ENCODE measurements at places on chromosomes 16 and 17.

DNA sequence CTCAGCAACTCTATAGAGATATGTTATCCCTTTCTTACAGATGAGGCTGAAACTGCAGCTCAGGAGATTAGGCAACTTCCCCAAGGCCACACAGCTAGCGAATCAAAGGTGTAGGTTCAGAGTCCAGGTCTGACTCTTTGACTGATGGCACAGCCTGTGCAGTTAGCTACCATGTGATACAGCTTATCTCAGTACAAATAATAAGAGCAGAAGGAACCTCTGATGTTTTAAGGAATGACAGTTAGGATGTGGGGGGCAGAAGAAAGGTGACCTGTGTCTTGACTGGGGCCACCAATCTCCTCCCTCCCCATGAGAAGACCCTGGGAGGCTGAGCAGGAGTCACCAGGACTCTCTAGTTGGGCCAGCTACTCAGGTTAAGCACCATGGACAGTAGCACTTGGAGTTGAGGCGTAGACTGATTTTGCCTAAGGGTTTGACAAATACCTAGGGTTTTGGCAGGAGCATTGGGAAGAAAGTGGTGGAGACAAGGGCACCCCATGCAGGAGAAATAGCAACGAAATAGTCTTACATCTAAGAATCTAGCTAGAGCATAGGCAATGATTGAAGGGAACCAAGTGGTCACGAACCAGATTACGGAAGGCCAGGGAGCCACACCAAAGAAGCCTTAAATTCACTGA, 22.8 kb upstream of the ACSM2B start:
- DNase-seq = no peak

DNA sequence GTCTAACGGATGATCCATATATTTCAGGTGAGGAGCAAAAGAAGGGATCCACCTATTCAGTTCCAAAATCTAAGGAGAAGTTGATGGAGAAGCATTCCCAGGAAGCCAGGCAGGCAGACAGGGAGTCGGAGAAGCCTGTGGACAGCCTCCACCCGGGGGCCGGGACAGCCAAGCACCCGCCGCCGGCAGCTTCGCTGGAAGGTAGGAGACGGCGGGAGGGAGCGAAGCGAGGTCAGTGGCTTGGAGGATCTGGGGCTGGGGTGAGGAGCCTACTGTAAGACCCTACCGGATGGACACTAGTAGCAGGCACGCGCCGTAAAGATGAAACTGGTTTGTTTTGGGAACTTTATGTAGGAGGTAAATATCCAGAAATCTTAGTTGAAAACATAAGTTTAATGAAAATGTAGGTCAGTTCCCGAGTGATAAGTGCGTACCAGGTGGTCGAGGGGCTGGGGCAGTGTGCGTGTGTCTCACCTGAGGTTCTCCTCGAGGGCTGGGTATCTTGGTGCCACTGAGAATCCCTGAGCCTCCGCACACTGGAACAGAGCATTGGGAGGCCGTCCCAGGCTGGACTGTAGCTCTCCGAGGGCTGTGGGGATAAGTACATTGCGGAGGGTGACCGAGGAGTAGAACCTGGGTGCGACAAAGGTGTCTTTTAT, 714 bp downstream of the SPATA33 start:
- no peak for DNase-seq

DNA sequence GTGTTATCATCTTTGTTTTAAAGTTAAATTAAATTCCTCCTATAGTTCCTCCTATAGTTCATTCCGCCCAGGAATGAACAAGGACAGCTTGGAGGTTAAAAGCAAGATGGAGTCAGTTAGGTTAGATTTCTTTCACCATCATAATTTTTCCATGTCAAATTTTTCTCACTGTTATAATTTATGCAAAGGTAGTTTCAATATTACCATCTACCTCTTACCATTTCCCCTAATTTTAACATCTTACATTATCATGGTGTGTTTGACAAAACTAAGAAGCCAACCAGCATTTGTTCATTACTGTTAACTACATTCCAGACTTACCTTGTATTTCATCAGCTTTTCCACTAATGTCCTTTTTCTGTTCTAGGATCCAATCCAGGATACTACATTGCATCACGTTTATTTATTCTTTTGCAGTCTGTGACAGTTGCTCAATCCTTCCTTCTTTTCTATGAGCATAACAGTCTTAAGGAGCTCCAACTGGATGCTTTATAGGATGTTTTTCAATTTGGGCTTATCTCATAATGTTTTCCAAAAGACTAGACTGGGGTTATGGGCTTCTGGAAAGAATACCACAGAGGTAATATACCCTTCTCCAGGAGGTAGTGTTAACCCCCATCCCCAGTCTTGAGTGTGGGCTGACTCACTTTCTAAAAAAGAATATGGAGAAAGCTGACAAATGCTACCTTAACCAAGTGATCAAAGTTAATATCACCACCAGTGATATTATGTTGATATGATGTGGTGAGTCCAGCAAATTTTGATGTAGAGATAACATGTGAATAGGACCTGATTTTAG, 158.5 kb downstream of the PPM1E start:
- no peak for DNase-seq

GRCh38 chr17:77581480-77581879, 377.0 kb upstream of the TNRC6C start:
- DNase-seq = no peak

Data from activated naive CD4-positive, alpha-beta T cell treated with anti-CD3 and anti-CD28 coated beads, Interleukin-2, amount 50 U/mL, for 72 hours (primary cell).